ENCODE measurements at places on chromosomes 11 and 22. TPM values are rescaled to one million over a fixed set of nuclear protein-coding genes. Genes with fewer than 3 reads are reported as not detected.
A peak's percentile ranks its signal among the peaks of the same experiment; 100 is the strongest.

GRCh38 chr11:33906484-33907186 lies 14.8 kb upstream of the LMO2 start:
- no peak for DNase-seq

- no peak for DNase-seq
Observed at GRCh38 chr11:69648679-69649575, 8.0 kb downstream of the CCND1 start.

ZP1 gene
- 6.3 TPM for total RNA-seq

GRCh38 chr22:46823248-46823647 lies 60.8 kb downstream of the TBC1D22A start:
- no peak for DNase-seq

GRCh38 chr22:37032535-37033460 lies 13.3 kb downstream of the MPST start:
- DNase-seq: no peak

- DNase-seq: no peak
Observed at GRCh38 chr11:2662430-2663299, 37.1 kb downstream of the KCNQ1OT1 start.

RFPL3 gene
- not detected for total RNA-seq

PHF21B gene
- 1.2 TPM for total RNA-seq

TIMP3 gene
- total RNA-seq: 677 TPM

DDX25 gene
- total RNA-seq: 0.23 TPM

GRCh38 chr11:121520243-121521144 lies 67.7 kb upstream of the SORL1-AS1 start:
- no peak for DNase-seq

DNA sequence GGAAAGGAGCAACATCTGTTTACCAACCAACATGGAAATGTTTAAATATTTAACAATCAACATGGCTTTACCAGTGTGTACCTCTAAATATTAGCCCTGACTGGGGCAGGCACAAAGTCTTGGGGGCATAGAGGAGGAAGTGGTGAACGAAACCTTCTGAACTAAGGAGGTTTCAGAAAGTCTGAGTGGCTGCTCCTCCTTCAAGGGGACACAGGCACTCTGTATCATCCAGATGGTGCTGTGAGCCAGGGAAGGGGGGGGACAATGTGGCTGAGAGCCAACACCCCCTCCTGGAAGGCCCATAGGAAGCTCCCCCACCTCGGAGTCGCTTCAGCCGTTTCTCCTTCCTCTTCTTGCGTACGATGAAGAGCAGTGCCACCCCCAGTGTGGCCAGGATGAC lies 107.7 kb downstream of the CEP164 start:
- DNase-seq: no peak

GRCh38 chr11:118659953-118660680 lies 19.3 kb downstream of the TREH start:
- DNase-seq: no peak

GRCh38 chr22:30947816-30948454 lies 20.6 kb downstream of the MORC2 start:
- no peak for DNase-seq

DNA sequence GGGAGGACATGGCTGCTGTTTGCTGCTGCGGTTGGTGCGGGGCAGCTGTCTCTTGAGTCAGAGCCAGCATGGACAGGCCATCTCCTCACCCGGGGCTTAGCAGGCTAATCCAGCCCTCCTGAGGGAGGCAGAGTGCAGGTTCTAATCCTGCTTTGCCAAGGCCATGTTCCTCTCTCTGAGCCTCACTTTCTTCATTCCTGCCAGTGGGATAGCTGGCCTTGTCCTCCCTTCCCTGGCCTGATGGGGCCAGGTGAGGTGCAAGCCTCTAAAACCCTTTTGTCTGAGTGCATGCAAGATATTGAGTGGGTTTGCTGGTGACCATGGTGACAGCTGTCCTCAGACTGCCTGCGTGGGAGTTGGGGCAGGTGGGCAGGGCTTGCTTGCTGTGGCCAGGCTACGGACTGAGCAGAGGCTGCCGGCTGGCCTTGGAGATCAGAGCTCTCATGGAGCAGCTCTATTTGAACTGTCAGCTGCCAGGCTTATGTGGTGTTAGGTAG lies 3.6 kb downstream of the USP35 start:
- peak; percentile 60 for DNase-seq

DNA sequence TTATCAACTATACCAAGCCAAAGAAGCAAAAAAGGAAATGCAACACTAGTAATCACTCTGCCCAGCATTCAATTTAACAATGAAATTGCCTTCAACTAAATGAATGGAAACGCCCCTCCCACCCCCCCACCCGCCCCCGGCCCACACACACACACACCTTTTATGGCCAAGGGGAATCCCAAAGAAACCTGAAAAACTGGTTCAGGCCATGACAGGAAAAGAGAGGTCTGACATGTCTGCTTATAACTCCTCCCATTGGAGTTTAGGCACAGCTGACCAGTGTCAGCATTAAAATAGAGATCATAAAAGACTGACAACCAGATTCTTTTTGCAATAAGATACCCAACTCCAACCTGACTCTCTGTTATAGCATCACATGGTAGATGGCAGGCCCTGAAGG lies 42.6 kb downstream of the ACER3 start:
- DNase-seq: no peak

DNA sequence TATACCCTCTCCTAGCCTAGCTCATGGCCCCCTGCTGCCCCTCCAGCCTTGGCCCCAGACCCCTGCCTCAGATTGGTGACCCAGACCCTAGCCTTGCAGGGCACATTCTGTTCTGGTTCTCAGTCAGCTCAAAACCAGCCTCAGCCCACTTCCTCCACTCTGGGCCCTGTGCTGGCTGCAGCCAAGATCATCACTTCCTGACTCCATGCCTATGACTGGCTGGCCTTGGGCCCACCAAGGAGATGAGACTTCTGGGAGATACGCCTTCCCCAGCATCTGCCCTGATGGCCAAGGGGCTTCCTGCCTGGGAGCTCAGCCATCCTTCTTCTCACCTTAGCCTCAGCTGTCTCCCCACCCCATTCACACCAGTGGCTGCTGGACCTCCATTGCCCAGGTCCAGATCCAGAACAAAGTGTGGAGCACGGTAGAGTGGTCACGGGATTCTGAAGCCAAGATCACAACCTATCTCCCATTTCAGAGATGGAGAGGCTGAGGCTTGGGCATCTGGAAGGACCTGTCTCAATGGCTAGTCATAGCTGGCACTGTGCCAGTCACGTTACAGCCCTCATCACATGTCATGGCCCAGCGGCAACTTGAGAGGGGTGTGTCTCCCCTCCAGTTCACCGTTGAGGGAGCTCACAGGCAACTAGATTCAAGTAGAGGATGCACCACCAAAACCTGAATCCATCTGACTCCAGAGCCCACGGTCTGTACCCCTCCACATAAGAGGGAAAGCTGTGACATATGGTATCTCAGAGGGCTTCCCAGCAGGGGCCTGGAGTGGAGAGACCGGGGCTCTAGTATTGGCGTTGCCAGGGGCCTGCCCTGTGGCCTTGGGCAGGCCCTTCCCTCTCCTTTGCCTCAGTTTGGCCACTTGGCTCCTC lies 43.0 kb upstream of the KLHL35 start:
- DNase-seq: peak; percentile 51

GRCh38 chr11:134609361-134610115 lies 197.5 kb upstream of the B3GAT1 start:
- DNase-seq: no peak

GRCh38 chr11:39221550-39222138 lies 2237.8 kb downstream of the LRRC4C start:
- no peak for DNase-seq

NCAM1 gene
- 122 TPM for total RNA-seq

Data from adrenal gland (tissue), 19 donors.